Skin of body (tissue), 3 donors: ENCODE measurements at places on chromosomes 16 and 17. TPM values are rescaled to one million over a fixed set of nuclear protein-coding genes. Genes with fewer than 3 reads are reported as not detected.

Gene RPUSD1
- 7.8 TPM for total RNA-seq

Gene OR2C1
- total RNA-seq = 0.30 TPM

Gene IQCK
- total RNA-seq = 11.4 TPM

Gene TPSAB1
- total RNA-seq = 11.6 TPM

Gene TTC19
- total RNA-seq = 39.5 TPM

Gene KRT12
- 0.10 TPM for total RNA-seq

Gene GPR142
- total RNA-seq = not detected

Gene SCIMP
- 0.99 TPM for total RNA-seq

Gene PIK3R5
- total RNA-seq = 2.1 TPM

Gene DNAAF1
- total RNA-seq = not detected

Gene SKAP1
- 0.89 TPM for total RNA-seq

Gene IL34
- total RNA-seq = 10.2 TPM

Gene TBC1D26
- 0.49 TPM for total RNA-seq

Gene PRAC1
- not detected for total RNA-seq

Gene ARL17A
- 7.9 TPM for total RNA-seq

Gene NETO2
- total RNA-seq = 8.9 TPM

Gene KLHL10
- 0.20 TPM for total RNA-seq

Gene PRR29
- not detected for total RNA-seq

Gene HLF
- 10.3 TPM for total RNA-seq

Gene GUCY2D
- 0.39 TPM for total RNA-seq

Gene PRR15L
- 1.7 TPM for total RNA-seq

Gene KRT23
- 107 TPM for total RNA-seq

Gene IGF2BP1
- total RNA-seq = 1.5 TPM

Gene IL32
- total RNA-seq = 26.5 TPM

Gene HID1
- total RNA-seq = 4.0 TPM

Gene SYT17
- total RNA-seq = 3.1 TPM
